ENCODE measurements at places on chromosomes 4 and X.
A peak's percentile ranks its signal among the peaks of the same experiment; 100 is the strongest.

DNA sequence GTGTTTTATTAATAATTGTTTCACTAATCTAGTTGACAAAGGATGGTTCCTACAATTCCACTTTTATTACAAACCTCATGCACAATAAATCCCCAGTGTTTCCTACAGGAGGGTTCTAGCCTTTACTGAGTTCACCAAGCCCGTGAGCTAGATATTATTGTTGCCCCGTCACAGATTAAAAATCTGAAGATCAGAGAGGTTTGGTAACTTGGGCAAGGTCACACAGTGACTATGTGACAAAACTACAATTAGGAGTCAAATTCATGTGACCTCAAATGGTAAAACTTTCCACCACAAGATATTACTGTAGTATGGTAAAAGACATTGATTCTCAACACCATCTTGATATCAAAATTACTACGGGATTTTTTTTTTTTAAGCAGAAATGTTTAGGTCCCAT is 124.6 kb downstream of the BTC start:
- DNase-seq, result no peak

DNA sequence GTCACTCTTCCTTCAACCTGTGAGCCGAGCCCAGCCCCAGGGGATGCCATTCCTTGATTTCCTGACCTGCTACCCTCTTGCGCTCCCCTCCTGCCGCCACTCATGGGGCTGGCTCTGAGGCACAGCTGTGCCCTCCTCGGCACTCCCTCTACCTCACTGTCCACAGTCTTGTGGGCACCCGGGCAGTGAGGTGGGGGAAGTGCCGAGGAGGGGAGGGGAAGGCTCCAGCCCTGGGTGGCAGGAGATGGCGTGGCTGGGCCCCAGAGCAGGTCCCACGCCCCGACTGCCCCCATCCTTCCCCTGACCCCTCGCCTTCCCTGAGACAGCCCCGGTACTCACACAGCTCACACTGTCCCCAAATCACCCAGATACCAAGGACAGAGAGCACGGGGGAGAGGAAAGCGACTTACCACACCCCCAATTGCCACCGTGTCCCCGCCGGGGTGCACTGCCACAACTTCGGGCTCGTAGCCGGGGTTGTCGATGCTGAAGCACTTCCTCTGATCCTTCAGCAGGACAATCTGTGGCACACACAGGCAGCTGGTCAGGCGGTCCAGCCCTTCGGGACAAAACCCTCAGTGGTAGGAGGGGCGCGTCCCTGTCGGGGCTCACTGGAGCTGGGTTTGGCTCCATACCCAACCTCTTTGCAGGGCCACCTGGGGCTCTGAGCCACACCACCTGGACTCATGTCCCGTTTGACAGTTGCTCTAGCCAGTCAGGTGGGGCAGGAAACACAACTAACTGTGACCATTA is 37.9 kb downstream of the WDR1 start:
- DNase-seq, result no peak

GRCh38 chrX:55111578-55112254 is 22.9 kb downstream of the PAGE2 start:
- DNase-seq, result no peak

DNA sequence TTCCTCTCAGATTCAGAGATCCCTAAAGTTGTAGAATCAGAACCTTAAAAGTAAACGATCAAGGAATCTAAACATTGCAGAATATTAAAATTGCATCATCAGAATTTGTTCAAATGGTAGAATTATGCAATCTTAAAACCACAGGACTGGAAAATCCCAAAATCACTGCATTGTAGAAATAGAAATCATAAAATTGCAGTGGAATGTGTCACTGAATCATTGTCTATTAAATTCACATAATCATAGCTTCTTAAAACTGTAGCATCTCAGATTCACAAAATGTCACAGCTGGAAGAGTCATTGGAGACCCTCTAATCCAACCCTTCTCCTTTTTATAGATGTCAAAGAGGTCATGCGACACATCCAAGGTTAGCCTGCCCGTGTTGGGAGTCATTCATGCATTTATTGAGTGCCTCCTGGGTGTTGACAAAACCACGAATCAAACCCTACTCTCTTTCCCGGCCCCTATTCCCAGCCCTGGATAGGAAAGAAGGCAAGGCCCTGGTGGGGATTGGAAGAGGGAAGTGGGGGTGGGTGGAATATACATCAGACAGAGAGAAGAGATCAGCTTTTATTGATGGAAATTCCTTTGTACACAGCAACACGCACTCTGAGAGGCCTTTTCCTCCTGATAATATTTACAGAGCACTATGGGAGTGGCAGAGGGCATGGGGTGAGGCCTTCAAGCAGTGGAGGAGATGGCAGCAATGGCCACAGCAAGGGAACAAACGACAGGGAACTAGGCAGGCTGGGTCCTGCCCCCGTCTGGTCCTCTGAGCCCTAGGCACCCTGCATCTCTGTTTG is 15.4 kb downstream of the IQSEC2 start:
- no peak for DNase-seq

DNA sequence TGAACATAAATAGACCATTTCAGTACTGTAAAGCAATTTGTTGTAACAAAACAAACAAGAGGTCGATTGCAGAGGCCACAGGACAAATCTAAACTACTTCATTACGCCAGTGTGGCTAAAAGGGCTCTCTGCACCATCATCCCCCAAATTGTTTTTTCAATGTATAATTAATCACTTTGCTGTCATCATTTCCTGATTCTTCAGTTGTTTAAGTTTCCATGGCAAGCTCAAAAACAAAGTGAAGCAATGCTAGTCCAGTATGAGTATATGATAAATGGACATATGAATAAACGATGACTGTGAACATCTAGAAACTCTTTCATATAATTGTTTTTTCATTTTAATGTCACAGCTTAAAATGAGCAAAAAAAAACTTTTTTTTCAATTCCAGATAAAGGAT is 235.4 kb upstream of the FGF13 start:
- no peak for DNase-seq

- no peak for DNase-seq
Observed at GRCh38 chrX:41602816-41603345, 85.9 kb upstream of the GPR34 start.

GRCh38 chr4:74426101-74426500 is 18.8 kb upstream of the AREG start:
- DNase-seq, result no peak

GRCh38 chr4:16791460-16791859 is 107.0 kb downstream of the LDB2 start:
- no peak for DNase-seq

GRCh38 chr4:29852537-29852936 is 867.6 kb upstream of the PCDH7 start:
- no peak for DNase-seq

GRCh38 chr4:175369087-175369486 is 443.0 kb downstream of the GPM6A start:
- no peak for DNase-seq

DNA sequence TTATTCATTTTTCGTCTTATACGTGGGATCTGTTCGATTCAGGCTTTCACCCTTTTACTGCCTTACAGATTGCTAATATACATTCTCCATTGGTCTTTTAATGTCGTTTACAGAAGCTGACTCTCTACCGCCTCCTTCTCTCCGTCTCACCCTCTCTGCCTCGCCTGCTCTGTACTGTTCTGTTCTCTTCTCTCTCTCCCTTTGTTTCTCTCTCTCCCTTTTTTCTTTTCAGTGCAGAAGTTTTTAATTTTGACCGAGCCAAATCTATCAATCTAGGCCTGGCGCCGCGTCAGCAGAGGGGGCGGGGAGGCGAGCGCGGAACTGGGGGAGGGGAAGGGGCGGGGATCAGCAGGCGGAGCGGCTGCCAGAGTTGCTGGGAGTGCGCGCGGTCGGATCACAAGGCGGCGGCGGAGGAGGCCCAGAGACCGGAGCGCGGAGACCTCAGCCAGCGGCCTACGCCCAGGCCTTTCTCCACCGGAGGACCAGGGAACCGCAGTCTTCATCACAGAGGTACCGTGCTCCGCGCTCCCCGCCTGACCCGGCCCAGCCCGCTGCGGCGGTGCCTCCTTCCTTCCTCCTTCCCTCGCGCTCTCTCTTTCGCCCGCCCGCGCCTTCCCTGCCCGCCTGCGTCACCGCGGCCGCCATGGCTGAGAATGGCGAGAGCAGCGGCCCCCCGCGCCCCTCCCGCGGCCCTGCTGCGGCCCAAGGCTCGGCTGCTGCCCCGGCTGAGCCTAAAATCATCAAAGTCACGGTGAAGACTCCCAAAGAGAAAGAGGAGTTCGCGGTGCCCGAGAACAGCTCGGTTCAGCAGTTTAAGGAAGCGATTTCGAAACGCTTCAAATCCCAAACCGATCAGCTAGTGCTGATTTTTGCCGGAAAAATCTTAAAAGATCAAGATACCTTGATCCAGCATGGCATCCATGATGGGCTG is at the start of gene UBQLN2:
Gene UBQLN2 (plus strand): TSS at position 397 of the 931 bp plus-strand sequence. CDS start 247 bp downstream, at position 644.
- peak; percentile 53 for DNase-seq

DNA sequence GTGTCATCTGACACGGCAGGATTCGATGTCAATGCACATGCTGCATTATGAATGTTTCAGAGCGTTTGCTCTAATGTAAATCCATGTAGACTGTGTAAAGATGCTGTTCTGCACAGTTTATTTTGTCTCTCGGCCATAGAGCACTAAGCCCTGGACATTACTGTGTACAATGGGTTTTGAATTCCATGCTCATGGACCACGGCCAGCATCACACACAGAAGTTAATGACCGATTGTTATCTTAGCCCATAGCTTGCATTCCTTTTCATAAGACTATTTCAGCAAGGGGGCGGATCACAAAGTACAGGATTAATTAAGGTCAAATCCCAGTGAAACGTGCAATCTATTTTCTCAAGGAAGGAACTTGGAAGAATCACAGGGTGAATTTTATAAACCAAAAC is 286.1 kb upstream of the TENM3 start:
- no peak for DNase-seq

GRCh38 chr4:113293674-113294073 is 244.2 kb downstream of the ANK2 start:
- DNase-seq, result no peak

- no peak for DNase-seq
Observed at GRCh38 chr4:1396806-1397455, 9.3 kb downstream of the NKX1-1 start.

All from stimulated activated CD8-positive, alpha-beta memory T cell treated with anti-CD3 and anti-CD28 coated beads, Interleukin-7, amount 100 ng/mL, for 48 hours (primary cell).